ENCODE measurements at places on chromosomes 7 and 10. TPM values are rescaled to one million over a fixed set of nuclear protein-coding genes. Genes with fewer than 3 reads are reported as not detected.

Gene ACBD7
- 0.18 TPM for polyA plus RNA-seq

Gene IFIT1
- polyA plus RNA-seq, result 168 TPM

Gene CRYGN
- 0.67 TPM for polyA plus RNA-seq

Gene GIMAP4
- 27.9 TPM for polyA plus RNA-seq

Gene NEUROD6
- polyA plus RNA-seq, result not detected

Gene ADRA2A
- polyA plus RNA-seq, result 0.75 TPM

Gene MBL2
- polyA plus RNA-seq, result not detected

Gene NKX6-2
- 0.37 TPM for polyA plus RNA-seq

Gene LRRD1
- 0.07 TPM for polyA plus RNA-seq

Gene ZNF800
- 15.4 TPM for polyA plus RNA-seq

Gene SMC3
- 10.0 TPM for polyA plus RNA-seq

Gene C10orf67
- polyA plus RNA-seq, result 0.03 TPM

Gene COBL
- 0.71 TPM for polyA plus RNA-seq

Gene DYNC1I1
- polyA plus RNA-seq, result 13.7 TPM

Gene NKX2-3
- not detected for polyA plus RNA-seq

Gene PLEKHS1
- not detected for polyA plus RNA-seq

Gene AKR1B1
- polyA plus RNA-seq, result 3,530 TPM

Gene CLCN1
- 0.32 TPM for polyA plus RNA-seq

Gene HYAL4
- polyA plus RNA-seq, result not detected

Gene KNDC1
- 19.2 TPM for polyA plus RNA-seq

Gene CAV1
- 4.0 TPM for polyA plus RNA-seq

Gene UTF1
- not detected for polyA plus RNA-seq

Gene MYL10
- not detected for polyA plus RNA-seq

Gene HGF
- 7.4 TPM for polyA plus RNA-seq

Gene TFR2
- 2.1 TPM for polyA plus RNA-seq

Gene PTPN20
- polyA plus RNA-seq, result 4.5 TPM

Gene MYL7
- polyA plus RNA-seq, result 0.24 TPM

Gene FLNC
- polyA plus RNA-seq, result 0.66 TPM

Gene SNX10
- polyA plus RNA-seq, result 15.8 TPM

Gene LIPK
- not detected for polyA plus RNA-seq

Gene DPYSL4
- polyA plus RNA-seq, result 7.6 TPM

Gene ARHGEF35
- 1.8 TPM for polyA plus RNA-seq

Gene PTF1A
- not detected for polyA plus RNA-seq

Gene WBP1L
- 46.7 TPM for polyA plus RNA-seq

All from adrenal gland (tissue), 19 donors.